MM.1S (cell line): ENCODE measurements at places on chromosomes 4 and X.

- DNase-seq = no peak
Observed at GRCh38 chrX:98731821-98732220, 1678.3 kb downstream of the PCDH19 start.

DNA sequence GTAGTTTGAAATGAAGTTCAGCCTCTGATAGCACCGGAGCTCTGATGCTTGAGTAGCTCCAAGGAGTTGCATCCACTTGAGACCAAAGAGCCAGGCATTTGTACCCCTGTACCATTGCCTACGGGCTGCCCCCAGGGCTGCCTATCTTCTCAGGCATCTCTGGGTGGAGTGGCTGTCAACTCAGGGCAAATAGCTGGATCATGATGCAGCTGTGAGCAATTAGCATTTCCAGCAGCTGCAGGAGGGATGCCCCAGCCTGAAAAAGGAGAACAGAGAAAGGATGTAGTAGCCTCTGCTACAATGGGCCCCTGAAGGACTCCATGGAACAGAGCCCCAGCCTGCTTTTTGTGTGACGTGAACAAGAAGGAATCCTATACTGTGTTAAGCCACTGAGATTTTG is 492.6 kb downstream of the BCOR start:
- DNase-seq = no peak

DNA sequence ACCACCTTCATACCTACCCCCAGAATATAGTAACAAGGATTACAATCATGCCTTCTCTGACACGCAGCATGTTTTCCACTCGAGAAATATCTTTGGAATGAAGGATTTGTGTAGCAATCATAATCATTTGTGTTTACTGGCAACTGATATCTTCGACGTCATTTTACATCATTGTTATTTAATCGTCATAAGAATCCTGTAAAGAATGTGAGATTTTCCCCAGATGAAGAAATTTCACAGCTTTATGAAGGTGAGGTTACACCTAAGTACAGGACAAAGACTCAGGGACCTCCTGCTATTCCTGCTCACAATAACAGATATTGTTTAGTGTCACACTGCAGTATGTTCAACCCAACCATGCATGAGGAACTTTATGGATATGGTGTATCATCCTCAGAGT is 198.2 kb upstream of the LDB2 start:
- no peak for DNase-seq

GRCh38 chr4:114890773-114891172 is 222.6 kb downstream of the NDST4 start:
- no peak for DNase-seq

DNA sequence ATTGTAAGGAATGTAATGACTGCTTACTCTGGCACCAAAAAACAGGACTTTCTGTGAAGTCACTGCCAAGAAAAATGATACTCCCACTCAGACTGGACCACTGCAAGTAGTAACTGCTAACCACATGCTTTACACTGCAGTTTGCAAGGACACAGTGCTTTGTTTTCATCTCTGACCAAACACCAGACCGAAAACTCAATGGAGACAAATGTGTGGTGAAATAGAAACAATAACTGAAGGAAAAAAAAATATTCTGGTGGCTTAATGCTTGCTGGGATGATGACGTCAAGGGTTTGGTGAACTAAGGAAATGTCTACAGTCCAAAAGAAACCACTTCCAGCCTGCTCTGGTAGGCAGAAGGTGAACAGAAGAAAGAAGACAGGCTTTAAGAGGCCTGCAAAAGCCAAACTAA is 13.2 kb downstream of the GPC4 start:
- DNase-seq = no peak

GRCh38 chr4:88320780-88321373 is 36.5 kb upstream of the PPM1K start:
- DNase-seq = peak; percentile 70

DNA sequence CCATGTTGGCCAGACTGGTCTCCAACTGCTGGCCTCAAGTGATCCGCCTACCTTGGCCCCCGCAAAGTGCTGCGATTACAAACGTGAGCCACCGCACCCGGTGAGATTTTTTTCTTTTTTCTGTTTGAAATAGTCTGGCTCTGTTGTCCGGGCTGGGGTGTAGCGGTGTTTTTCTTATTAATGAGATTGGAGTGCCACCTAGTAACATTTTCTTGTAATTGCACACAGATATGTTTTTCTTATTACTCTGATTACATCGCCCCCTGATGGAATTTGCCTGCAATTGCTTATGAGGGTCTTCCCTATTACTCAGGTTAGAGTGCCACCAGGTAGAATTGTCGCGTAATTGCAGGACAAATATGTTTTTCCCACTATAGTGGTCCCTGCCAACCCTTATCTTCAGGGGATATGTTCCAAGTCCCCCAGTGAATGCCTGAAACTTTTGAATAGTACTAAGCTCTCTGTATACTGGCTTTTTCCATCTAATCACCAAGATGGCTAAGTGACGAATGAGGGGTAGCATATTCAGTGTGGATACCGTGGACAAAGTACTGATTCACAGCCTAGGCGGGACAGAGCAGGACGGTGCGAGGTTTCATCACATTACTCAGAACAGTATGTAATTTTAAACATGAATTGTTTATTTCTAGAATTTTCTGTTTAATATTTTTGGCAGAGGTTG is 8.6 kb upstream of the PDHA1 start:
- DNase-seq = peak; percentile 79

DNA sequence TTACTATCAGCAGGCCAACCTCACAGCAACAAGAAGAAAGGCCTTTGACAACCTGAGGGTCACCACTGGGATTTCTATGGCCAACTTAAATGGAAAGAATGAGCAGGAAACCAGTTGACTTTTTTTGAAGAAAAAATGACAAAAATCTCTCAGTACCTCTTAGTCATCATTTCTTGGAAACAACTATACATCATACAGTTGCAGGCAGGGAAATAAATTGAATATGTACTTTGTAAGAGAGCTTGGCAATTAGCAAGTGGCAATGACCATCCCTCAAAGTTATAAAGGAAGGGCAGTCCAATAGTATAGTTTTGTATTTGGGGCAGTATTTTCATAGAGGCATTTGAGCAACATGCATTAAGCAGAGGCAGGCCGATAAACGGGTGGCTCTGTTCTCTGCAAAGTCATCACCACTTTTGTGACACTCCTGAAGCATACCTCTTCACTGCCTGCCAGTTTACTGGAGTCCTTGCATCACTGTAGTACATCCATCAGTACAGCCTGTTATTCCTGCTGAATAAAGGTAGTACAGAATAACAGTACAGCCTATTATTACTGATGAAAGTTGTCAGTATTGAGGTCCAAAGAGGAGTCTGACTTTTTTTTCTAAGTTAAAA is 83.3 kb upstream of the AMELX start:
- no peak for DNase-seq

GRCh38 chr4:75696071-75696470 is 22.9 kb upstream of the G3BP2 start:
- DNase-seq = no peak

DNA sequence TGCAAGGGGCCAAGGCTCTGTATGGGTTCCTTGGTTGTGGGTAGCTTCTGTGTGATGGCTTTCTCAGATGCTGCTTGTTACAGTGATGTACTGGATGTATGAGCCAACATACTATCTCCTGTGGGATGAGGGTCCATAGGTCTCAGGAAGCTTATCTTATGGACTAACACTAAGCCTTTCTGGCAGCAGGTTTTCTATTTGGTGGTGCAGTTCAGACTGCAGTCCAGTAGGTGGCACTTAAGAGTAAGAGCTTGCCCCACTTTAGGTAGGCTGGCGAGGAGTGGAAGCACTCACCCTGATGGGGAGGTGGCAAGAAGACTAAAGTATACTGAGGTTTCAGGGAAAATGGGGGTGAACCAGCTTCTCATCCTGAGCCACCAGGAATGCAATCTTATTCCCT is 306.7 kb upstream of the MAOA start:
- DNase-seq = peak; percentile 44

- DNase-seq = no peak
Observed at GRCh38 chr4:119795986-119796578, 167.5 kb upstream of the PDE5A start.

- no peak for DNase-seq
Observed at GRCh38 chr4:41448934-41449333, 89.0 kb upstream of the LIMCH1 start.

GRCh38 chr4:129140521-129140920 is 44.6 kb downstream of the C4orf33 start:
- no peak for DNase-seq

- DNase-seq = peak; percentile 49
Observed at GRCh38 chrX:105876658-105877057, 54.3 kb downstream of the NRK start.

GRCh38 chrX:30313322-30313721 is 4.1 kb upstream of the NR0B1 start:
- no peak for DNase-seq

DNA sequence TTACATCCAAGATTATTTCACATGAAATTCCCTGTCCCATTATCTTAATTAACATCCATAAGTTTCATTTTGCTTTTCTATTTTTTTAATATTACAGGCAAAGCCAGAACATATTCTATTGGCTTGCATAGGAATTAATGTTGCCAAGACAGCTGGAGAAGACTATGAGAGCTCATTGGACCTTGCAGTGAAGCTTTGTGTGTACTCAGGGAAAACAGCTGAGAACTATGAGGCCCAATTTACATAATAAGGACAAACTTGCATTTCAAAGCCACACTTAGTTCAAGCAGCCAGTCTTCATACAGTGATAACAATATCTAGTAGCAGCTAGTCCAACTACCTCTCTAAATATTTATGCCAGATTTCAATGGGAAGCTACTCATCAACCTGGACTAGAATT is 134.4 kb downstream of the DDX53 start:
- no peak for DNase-seq

DNA sequence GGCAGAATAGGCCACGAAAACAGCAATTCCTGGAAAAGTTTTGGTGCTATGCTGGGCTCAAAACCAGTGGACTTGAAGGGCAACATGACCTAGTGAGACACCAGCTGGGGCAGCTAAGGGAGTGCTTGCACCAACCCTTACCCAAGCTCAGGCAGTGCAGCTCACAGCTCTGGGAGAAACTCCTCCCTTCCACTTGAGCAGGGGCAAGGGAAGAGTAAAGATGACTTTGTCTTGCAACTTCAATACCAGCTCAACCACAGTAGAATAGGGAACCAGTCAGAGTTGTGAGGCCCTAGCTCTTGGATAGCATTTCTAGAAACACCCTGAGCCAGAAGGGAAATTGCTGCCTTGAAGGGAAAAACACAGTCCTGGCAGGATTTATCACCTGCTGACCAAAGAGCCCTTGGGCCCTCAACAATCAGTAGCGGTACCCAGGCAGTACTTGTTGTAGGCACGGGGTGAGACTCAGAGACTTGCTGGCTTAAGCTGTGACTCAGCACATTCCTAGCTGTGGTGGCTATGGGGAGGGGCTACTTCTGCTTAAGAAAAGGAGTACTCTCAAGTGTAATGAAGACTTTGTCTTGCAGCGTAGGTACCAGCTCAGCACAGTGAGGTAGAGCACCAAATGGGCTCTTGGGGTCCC is 19.7 kb upstream of the ABCG2 start:
- peak; percentile 93 for DNase-seq

- DNase-seq = no peak
Observed at GRCh38 chr4:111802191-111802590, 343.1 kb upstream of the FAM241A start.

DNA sequence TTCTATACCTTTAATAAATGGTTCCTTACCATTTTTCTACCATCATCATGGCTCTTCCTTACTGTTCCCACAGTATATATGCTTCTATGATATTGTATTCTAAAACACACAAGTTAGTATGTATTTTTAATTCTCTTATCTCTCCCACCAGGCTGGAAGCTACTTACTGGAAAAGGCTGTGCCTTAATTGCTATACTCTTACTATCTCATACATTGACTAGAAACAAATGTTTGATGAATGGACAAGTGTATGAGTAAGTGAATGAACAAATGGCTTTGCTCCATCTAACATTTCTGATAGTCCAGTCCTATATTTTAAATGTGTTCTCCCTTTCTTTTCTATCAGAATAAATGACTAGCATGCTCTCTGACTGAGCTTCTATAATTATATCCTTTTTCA is 320.8 kb upstream of the RASGEF1B start:
- no peak for DNase-seq

GRCh38 chr4:183986971-183987946 is 82.2 kb downstream of the STOX2 start:
- no peak for DNase-seq

DNA sequence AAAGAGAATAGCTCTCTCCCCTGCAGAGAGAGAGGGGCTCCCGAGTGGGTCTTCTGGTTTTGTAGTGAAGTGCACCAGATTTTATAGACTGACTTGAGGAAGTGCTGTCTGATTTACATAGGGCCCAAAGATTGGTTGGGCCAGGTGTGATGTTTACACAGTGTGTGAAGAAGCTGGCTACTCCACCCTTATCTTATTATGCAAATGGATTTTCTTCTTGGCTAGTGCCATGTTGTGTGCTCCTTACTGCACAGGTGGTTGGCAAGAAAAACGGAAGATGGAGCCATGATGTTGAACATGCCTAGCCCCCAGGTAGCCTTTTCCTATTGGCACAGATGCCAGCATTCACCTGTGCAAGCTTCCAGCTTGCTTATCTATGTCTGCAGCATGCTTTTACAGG is 112.4 kb upstream of the ARHGAP24 start:
- no peak for DNase-seq

DNA sequence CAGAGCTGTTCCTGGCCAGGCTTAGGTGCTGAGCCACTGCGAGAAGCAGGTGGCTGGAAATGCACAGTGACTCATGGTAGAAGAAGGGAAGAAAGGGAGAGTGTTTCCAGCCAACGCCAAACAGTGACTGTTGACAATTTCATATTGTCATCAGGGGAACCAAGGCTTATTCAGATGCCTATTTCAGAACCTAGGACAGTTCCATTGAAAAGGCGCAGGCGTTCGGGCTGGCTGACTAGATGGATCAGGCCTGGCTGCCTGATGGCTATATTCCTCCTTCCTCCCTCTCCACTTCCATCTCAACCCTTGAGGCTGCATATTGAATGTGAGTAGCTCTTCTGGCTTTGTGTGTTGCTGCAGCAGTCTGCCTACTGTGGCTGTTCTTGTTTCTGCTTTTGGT is 73.0 kb upstream of the FRMPD4 start:
- DNase-seq = no peak

GRCh38 chr4:76882630-76883029 is 15.3 kb downstream of the SOWAHB start:
- no peak for DNase-seq

DNA sequence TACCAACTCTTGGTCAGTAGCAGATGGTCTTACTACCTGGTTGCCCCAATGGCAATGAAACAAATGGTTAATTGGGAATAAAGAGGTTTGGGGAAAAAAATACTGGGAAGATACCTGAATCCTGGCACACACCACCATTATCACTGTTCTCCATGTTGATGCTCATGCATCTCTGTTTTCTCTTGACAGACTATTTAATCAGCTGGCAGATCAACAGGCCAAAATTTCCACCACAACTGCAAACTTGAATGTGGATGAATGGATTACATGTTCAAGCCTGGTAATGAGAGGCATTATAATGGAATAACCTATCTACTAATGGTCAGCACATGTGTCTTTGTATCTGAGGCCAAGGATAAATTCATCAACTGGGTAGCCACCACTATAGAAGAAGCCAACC is 45.7 kb downstream of the ZNF721 start:
- DNase-seq = no peak
